ENCODE measurements at places on chromosomes 7 and 10. TPM values are rescaled to one million over a fixed set of nuclear protein-coding genes. Genes with fewer than 3 reads are reported as not detected.
A peak's percentile ranks its signal among the peaks of the same experiment; 100 is the strongest.

MCM7 gene
- total RNA-seq, result 106 TPM

PLA2G12B gene
- 0.13 TPM for total RNA-seq

GRB10 gene
- total RNA-seq, result 98.5 TPM

MUC3A gene
- 0.13 TPM for total RNA-seq

EBLN1 gene
- total RNA-seq, result not detected

PRLHR gene
- not detected for total RNA-seq

FAM25C gene
- total RNA-seq, result not detected

NPC1L1 gene
- not detected for total RNA-seq

LIPN gene
- total RNA-seq, result not detected

HECTD2 gene
- total RNA-seq, result 4.1 TPM

DNA sequence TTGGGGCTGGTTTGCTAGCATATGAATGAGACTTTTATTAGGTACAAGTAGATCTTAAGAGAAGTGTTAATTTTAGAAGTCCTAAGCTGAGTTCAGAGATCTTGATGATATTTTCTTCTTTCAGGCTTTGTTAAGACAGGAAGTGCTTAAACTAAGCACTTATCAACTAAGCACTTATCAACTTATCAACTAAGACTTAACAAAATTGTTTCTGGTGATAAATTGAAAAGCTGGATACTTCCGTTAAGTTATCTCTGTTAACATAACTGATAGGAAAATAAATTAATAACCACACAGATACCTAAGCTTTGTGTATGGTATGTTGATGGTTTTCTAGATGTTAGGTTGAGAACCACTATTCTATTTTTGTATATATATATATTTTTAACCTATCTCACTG, 113.7 kb downstream of the PHTF2 start:
- DNase-seq, result no peak

- no peak for DNase-seq
These were observed 233.0 kb upstream of the TCERG1L start for GRCh38 chr10:131544495-131544894.

GRCh38 chr7:91039033-91039432, 225.2 kb upstream of the FZD1 start:
- no peak for DNase-seq

- DNase-seq, result peak; percentile 65
These were observed 92.8 kb upstream of the FAM133B start for GRCh38 chr7:92682903-92683539.

DNA sequence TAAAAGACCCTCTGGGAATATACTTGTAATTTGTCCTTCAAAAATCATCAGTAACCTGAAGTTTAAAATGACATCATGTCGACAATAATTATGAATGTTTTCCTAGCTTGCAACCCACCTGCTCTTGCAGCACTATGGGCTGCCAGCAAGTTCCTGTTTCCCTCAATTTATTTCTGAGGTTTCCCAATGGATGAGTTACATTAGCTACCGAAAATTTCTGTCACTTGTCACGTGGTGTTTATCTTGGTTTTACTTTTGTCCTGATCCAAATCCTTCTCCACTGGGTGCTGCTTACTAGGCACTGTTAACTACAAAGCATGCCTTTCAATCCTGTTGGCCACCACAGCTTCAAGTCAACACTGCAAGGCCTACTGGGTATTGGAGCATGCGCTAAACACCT, 31.5 kb downstream of the GIMAP8 start:
- DNase-seq, result no peak

DNA sequence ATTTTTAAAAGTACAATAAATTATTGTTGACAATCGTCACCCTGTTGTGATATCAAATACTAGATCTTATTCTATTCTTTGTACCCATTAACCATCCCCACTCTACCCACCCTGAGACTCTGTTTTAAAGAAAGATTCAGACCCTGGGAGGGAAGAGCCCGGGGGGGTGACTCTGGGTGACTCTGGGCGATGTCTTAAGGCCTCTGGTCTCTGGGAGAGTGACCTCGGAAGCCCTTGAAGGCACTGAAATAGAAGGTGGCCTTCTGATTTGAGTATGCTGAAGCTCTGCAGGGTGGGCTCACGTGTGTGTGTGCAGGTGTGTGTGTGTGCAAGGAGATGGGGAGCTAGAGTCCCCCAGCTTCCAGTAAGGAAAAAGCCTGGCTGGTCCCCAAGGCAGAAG, 9.7 kb downstream of the ADAP1 start:
- DNase-seq, result no peak

- DNase-seq, result no peak
These were observed 47.7 kb upstream of the ZNF479 start for GRCh38 chr7:57179776-57180415.

DNA sequence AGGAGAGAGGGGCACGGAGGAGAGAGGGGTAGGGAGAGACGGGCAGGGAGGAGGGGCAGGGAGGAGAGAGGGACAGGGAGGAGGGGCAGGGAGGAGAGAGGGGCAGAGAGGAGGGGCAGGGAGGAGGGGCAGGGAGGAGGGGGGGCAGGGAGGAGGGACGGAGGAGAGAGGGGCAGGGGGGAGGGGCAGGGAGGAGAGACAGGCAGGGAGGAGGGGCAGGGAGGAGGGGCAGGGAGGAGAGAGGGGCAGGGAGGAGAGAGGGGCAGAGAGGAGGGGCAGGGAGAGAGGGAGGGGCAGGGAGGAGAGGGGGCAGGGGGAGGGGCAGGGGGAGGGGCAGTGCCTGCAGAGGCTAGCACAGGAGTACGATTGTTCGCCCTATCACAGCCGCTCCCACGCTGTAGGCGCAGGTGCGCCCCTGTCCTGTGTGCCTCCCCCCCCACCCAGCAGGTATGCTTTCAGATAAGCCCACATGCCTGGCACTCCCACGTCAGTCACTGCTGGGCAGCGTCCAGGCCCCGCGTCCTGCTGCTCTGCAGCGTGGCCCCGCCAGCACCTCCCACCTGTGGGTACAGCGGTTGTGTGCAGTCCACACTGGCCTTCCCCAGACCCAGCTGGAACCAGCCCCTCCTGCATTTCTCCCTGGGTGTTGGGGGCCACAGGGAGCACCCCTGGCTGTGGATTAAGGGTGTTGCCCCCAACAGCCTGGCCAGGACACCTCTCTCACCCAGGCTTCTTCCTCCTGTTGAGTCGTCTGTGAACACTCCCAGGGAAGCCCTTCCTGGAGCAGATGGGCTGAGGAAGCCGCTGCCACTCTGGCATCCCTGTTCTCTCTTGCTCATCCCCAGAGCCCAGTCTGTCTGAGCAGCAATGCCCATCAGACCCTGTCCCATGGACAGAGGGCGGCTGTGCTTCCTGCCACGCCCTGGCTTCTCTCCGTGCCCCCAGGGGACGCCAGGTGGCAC, 10.8 kb downstream of the NKX6-2 start:
- no peak for DNase-seq

GRCh38 chr10:97117372-97117771, 68.4 kb downstream of the SLIT1 start:
- no peak for DNase-seq

GRCh38 chr10:26733750-26734568, 36.5 kb downstream of the PDSS1 start:
- DNase-seq, result peak; percentile 4

DNA sequence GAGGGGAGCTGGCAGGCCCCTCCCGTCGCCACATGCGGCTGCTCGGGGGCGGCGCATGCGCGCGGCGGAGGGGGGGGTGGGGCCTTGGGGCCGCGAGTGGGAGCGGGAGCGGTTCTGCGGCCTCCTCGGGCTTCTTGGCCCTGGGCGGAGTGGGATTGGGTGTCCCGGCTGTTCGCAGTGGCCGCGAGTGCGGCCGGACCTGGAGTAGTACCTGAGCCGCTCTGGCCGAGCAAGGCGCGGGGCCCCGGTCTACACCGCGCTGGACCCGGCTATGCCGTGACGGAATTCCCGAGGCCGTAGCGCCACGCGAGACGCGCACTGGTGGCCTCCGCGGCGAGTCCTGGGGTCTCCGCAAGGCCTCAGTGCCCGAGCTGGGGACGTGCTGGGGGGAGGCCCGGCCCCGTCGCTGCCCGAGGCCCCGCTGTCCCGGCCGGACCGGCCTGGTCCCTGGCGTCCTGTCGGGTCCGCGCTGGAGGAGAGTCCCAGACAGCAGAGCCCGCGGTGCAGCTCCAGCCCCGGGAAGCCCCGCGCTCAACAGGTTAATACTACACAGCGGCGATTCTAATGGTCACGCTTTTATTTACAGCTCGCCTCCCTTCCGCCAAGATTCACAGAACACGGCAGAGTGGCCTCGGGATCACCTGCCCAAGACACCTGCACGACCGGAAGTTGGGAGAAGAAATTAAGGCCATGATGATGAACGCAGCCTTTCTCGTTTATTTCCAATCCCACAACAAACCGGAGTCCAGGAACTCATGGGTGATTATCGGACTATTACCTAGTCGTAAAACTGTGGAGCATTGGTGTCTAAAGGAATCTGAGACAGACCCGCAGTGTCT, 671 bp upstream of the PAXIP1 start:
- DNase-seq, result peak; percentile 61
